Osteoblast (primary cell): ENCODE measurements at places on chromosomes 7 and 10.

DNA sequence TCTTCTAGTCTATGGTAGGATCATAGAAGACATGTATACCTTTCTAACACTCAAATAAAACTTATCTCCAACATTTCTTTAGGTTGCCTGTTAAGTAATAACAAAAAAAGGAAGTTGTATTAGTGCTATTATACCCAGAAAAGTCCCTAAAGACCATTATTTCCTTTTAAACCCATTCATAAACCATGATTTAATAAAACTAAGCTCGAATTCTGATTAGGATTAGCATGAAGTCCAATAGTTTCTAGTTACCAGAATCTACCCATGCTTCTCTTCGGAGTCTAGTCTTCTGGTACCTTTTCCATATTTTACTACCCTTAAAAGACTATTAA lies 62.7 kb downstream of the USP6NL start:
- DNase-seq = no peak

DNA sequence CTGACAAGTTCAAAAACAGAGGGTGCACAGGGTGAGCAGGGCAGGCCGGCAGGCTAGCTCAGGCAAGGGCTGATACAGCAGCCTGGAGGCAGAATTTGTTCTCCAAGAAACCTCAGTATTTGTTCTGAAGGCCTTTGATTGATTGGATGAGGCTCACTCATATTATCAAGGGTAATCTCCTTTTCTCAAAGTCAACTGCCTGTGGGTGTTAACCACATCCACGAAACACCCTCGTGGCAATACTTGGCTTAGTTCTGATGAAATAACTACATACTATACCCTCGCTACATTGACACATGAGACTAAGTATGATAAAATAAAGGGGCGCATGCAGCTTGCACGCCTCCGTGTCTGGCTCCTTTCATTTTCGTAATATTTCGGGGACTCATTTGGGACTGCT lies 4.4 kb upstream of the PPP2R2D start:
- DNase-seq = no peak

- no peak for DNase-seq
These were observed 868 bp downstream of the RFC2 start for GRCh38 chr7:74253331-74253730.

DNA sequence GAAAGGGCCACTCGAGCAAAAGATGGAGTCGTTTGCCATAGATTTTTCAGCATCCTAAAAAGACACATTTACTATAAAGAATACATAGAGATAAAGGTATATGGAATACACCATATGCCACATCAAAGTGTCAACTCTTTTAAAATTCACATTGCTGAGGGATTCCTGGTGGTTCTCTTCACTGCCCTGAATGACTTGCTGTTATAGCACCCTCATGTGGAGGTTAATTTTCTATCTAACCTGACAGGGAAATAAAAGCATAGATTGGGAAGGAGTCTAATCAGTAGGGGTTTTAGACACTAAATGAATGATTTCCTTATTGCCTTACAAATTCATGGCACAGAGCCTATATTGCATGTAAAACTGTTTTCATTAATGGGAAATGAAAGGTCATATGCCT lies 25.9 kb downstream of the DNAH11 start:
- DNase-seq = no peak

GRCh38 chr10:30169342-30169741 lies 110.0 kb upstream of the JCAD start:
- no peak for DNase-seq

GRCh38 chr7:106501605-106502580 lies 159.1 kb downstream of the CCDC71L start:
- DNase-seq = no peak

GRCh38 chr7:144528536-144529045 lies 125.1 kb upstream of the NOBOX start:
- no peak for DNase-seq

GRCh38 chr7:157932498-157933218 lies 595.9 kb downstream of the DNAJB6 start:
- no peak for DNase-seq

DNA sequence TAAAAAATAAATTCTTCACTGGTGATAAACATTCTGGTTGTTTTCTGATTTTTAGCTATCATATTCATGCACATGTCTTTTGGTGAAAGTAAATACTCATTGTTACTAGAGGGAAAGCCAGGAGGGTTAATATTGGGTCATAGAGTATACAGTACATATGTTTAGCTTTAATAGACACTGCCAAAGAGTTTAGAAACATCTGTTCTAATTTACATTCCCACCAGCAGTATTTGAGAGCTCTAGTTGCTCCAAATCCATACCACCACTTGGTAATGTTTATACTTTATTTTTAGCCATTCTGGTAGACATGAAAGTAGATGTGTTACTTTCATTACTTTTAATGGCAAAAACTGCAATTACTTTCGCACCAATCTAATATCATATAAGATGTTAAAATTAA lies 108.8 kb downstream of the MKX start:
- DNase-seq = no peak

GRCh38 chr10:60896810-60897209 lies 47.2 kb downstream of the RHOBTB1 start:
- no peak for DNase-seq

GRCh38 chr7:34756691-34757090 lies 98.7 kb downstream of the NPSR1 start:
- DNase-seq = no peak

- DNase-seq = peak; percentile 91
These were observed 1.7 kb downstream of the MMP21 start for GRCh38 chr10:125773687-125774543.

- DNase-seq = peak; percentile 26
These were observed 12.0 kb upstream of the CRHR2 start for GRCh38 chr7:30694218-30694745.

GRCh38 chr7:135317676-135318325 lies 84.2 kb downstream of the STRA8 start:
- peak; percentile 58 for DNase-seq

- DNase-seq = no peak
These were observed 46.6 kb downstream of the LRRN3 start for GRCh38 chr7:111137296-111138192.

- no peak for DNase-seq
These were observed 54.0 kb upstream of the TMEM229A start for GRCh38 chr7:124086843-124087242.

GRCh38 chr10:44958196-44958897 lies 1.3 kb upstream of the RASSF4 start:
- peak; percentile 93 for DNase-seq

- no peak for DNase-seq
These were observed 237.2 kb downstream of the BUB3 start for GRCh38 chr10:123391275-123392028.

GRCh38 chr10:131921184-131921583 lies 20.4 kb downstream of the PPP2R2D start:
- DNase-seq = no peak

DNA sequence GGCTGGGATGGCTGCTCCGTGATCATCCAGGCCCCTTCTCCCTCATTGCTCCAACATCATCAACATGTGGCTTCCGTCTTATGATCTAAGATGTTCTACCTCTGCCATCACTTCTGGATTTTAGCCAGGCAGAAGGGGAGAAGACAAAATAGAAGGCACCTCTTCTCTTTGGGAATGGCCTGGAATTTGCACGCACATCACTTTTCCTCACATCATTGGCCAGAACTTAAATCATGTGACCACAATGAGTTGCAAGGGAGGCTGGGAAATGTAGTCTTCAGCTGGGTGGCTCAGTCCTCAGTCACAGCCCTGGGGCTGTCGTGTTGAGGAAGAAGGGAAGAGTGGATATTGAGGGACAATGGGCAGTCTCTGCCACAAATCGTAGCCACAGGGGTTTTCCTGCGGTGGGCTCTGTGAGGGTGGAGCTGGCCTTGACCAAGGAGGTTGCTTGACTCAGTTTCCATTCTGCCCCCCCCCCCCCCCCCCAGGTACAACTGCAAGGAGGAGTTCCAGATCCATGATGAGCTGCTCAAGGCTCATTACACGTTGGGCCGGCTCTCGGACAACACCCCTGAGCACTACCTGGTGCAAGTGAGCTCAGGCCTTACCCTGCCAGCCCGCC lies 50.3 kb downstream of the PALD1 start:
- peak; percentile 92 for DNase-seq

DNA sequence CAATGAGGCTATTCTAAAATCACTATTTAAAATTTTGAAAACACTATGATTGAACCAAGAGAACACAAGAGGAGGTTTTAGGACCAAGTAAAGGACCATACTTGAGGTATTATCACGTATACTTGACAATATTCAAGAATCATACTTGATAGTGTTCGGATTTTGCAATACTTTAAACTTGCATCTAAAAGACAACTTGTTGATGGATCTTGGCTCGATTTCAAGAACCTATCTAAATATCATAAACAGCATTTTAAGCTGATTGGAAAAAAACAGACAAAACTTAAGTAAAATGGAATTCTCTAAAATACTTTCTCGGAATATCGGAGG lies 1.3 kb downstream of the NAMPT start:
- no peak for DNase-seq

- peak; percentile 92 for DNase-seq
These were observed 654 bp downstream of the ALKBH4 start for GRCh38 chr7:102463841-102464576.

GRCh38 chr10:5590816-5591215 lies 66.1 kb downstream of the CALML3 start:
- no peak for DNase-seq

DNA sequence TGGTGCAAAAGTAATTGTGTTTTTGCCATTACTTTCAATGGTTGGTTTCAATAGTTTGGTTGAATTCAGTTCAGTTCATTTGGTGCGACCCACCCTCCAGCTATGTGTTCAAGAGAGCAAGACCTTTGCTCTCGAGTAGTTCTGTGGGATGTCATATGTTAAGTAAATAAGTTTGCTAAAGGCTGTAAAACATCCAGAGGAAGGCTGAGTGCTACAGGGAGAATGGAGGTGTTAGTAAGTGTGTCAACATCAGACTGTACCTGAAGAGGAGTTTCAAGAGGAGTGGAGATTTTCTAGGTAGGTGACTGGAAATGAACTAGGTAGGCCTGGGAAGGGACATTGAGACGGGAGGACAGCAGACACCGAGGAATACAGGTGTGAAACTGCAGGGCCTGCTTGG lies 147.7 kb downstream of the SH2D4B start:
- DNase-seq = no peak

- no peak for DNase-seq
These were observed 280.5 kb downstream of the SFMBT2 start for GRCh38 chr10:7130191-7130911.

DNA sequence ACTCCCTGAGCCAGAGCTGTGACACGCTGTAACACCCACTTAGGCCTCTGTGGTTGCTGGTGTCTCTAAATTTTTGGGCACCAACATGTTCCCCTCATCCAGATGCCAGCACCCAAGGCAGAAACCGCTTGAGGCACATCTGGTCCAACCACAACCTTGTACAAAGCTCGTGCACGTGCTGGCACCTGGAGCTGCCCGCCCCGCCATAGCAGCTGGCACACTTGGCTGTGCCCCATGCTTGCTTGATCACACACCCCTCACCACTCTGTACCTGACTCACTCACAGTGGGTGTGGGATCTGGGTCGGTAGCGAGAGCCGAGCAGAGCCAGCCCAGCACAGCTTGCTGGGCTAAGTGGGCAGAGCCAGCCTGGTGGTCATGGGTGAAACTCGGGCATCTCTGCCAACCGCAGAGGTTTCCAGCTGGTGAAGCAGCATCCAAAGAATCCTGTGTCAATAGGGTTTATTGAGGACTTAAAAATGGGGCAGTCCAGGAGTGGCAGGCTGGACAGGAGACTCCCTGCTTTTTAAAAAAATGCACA lies 1210.4 kb downstream of the TYW1 start:
- no peak for DNase-seq

DNA sequence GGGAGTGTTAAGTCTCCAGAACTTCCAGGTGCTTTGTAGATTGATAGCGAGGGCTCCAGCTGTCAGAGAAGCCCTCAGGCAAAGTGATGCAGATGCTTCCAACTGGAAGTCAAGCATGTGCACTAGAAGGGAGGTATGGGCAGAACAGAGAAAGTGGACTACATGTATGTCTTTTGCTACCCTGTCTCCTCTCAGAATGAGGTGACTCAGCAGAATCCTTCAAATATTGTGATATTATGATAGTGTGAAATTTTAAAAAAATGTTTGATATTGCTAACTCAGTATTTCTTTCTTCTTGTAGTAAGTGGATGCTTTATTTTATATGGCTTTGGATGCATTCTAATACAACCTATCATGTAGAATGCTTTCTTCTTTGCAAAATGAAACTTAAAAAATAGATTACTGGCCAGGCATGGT lies 138.9 kb upstream of the SVIL start:
- DNase-seq = no peak

DNA sequence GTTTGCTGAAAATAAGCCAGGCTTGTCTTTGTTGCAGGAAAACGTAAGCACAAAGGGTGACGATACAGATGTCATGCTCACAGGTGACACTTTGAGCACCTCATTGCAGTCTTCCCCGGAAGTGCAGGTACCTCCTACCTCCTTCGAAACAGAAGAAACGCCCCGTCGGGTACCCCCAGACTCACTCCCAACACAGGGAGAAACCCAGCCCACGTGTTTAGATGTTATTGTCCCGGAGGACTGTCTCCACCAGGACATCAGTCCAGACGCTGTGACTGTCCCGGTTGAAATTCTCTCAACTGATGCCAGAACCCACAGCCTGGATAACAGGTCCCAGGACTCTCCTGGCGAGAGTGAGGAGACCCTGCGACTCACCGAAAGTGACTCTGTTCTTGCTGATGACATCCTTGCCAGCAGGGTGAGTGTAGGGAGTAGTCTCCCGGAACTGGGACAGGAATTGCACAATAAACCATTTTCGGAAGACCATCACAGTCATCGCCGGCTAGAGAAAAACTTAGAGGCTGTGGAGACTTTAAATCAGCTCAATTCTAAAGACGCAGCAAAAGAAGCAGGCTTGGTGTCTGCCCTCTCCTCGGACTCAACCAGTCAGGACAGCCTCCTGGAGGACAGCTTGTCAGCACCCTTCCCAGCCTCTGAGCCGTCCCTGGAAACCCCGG lies 18.3 kb upstream of the BHLHA15 start:
- peak; percentile 50 for DNase-seq

DNA sequence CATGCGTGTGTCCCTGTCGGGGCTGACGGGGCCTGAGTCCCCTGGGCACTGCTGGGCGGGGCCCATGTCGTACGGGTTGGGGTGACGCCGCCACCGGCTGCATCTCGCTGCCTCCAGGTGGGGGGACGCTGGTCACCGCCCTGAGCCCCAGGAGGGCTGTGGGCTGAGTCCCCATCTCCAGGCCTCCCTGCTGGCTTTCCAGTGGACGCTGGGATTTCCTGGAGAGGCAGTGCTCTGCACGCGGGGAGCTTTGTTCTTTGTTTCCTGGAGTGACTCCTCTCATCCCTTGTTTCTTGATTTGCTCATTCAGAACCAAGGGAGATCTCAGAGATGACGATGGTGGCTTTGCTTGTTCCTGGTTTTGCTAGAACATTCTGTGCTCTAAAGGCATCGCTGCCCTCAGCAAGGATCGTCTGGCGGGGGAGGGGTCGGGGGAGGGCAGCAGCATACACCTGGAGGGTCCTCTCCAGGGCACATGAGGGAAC lies 21.0 kb downstream of the PWWP2B start:
- DNase-seq = no peak
